ENCODE measurements at places on chromosomes 2 and 18. TPM values are rescaled to one million over a fixed set of nuclear protein-coding genes. Genes with fewer than 3 reads are reported as not detected.

GRCh38 chr2:7726989-7727388 is 809.8 kb downstream of the RNF144A start:
- no peak for DNase-seq

Gene CDH2
- 0.79 TPM for total RNA-seq

Gene CAPN13
- not detected for total RNA-seq

DNA sequence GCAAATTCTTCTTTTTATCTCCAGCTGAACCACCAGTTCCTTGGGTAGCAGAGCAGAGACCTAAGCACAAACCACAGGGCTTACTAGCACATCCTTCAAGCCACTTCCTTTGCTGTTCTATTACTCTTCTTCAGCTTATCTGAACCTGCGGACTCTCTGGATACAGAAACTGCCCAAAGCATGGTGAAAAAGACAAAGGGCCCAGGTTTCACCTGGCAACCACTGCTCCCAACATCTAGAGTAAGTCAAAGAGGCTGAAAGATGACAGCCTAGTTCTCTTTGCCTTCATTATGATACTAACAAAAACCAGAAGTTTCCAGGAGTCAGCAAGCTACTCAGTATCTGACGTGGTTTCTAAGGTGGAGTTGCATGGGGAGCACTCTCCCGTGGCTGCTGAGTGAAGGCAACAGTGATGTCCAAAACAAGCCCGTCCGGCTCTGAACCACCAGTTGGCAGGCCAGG is 43.4 kb downstream of the KANSL3 start:
- DNase-seq = no peak

DNA sequence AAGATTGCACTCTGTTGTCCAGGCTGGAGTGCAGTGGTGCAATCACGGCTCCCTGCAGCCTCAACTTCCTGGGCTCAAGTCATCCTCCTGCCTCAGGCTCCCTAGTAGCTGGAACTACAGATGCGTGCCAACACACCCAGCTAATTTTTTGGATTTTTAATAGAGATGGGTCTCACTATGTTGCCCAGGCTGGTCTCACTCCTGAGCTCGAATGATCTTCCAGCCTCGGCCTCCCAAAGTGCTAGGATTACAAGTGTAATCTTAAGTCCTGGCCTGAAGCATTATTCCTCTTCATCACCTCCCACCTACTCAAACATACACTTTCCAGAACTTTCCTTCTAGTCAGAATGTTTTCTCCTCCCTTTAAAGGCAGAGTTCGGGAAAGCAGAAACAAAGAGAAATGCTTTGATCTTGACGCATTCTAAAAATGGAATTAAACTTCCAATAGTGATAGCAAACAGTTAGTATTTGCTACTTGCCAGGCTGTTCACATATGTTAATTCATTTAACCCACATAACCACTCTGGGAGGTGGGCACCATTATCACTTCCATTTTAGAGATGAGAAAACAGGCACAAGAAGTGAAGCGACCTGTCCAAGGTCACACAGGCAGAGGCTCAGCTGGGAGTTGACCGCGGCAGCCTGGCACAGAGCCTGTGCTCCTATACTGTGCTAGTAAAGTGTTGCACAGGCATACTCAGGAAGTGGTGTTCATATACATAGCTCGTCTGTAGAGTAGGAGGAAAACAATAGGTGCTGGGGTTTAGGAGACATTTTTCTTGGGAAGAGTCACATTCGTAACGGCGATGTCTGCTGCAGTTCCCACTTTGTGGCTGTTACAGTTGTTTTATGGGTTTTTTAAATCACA is 24.6 kb downstream of the TEX44 start:
- DNase-seq = peak; percentile 50

Gene CDH7
- not detected for total RNA-seq

- no peak for DNase-seq
Observed at GRCh38 chr2:129605646-129606045, 373.8 kb upstream of the RAB6C start.

- DNase-seq = no peak
Observed at GRCh38 chr18:50696436-50696835, 123.4 kb downstream of the MRO start.

GRCh38 chr2:232415138-232415690 is 8.6 kb downstream of the ALPG start:
- DNase-seq = no peak

DNA sequence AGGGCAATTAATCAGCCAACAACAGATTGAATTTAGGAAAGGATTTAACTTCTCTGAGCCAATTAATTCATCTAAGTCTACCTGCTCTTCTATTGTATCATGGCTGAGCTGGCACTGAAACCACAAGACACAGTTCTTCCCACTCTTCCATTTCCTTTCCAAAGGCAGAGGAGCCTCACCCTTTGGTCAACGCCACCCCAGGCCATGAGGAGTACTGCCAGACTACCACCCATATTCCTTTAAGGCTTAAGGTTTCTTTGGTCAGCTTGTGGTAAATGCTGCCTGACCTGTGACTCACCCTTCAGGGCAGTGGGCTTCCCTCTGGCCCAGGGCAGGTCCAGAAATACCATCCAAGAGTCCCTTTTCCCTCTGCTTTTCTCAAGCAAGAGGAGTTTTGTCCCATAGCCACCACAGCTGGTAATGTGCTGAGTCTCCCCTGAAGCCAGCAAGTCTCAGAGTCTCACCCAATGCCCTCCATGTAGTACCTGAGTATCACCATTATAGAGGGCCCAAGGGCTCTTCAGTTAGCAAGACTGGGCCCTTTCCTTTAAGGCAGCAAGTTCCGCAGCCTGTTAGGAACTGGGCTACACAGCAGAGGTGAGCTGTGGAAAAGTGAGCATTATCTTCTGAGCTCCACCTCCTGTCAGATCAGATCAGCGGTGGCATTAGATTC is 900.5 kb upstream of the CRIM1 start:
- peak; percentile 17 for DNase-seq

Gene NEB
- 0.90 TPM for total RNA-seq

Gene MDH1B
- total RNA-seq = not detected

- DNase-seq = no peak
Observed at GRCh38 chr2:18159896-18160295, 281.4 kb downstream of the KCNS3 start.

DNA sequence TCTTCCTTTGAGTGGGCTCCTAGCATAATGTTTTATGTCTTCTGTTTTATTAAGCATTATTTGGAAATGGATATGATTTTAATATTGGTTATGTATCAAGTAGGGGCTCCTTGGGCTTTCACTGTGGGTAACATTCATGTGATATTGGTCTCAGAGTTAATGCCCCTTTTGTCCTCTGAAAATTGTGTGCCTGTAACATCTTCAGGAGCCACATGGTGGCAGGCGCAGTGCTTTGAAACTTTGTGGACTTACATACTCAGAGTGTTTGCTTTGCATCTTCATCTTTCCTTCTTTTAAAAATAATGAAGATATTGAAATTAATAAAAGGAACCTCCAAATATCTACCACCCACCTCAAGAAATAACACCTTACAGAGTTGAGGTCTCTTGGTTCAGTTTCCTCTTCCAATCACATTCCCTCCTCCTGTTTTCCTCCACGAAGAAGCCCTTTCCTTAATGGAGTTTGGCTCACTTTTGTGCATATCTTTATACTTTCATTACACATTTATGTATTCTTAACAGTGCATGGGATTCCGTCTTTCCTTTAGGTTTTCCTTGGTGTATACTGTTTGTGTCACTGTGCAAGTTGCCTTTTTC is 73.5 kb downstream of the LIMS1 start:
- no peak for DNase-seq
